ENCODE measurements at places on chromosomes 11 and 22.

DNA sequence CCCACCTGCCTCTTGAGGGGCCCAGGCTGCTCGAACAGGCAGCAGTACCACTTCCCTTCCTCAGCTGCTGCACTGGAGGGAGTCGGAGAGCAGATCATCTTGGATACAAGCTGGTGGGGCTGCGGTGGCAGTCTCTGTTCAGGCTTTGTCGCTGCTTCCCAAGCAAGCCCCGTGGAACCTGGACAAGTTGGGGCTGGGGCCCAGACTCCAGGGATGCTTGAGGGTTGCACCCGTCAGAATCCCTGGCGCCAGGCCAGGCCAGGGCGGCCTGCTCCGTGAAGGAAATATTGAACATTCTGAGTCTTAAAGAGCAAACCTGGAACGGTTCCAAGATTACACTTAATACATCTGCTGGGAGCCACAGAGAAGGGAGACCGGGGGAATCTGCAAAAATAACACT is 310.1 kb upstream of the SORL1-AS1 start:
- DNase-seq: no peak

GRCh38 chr11:28346721-28347120 is 238.5 kb downstream of the METTL15 start:
- DNase-seq: no peak

GRCh38 chr11:69138265-69138664 is 17.5 kb upstream of the SMIM38 start:
- DNase-seq: no peak

- no peak for DNase-seq
These were observed 873.2 kb downstream of the METTL15 start for GRCh38 chr11:28981381-28981780.

GRCh38 chr22:24005201-24005600 is at the start of gene GSTT4:
Gene GSTT4 (minus strand): TSS chr22:24005453. CDS start chr22:24005356, 97 bp downstream.
- DNase-seq: no peak

- DNase-seq: no peak
These were observed 12.6 kb upstream of the COX8A start for GRCh38 chr11:63961608-63962412.

DNA sequence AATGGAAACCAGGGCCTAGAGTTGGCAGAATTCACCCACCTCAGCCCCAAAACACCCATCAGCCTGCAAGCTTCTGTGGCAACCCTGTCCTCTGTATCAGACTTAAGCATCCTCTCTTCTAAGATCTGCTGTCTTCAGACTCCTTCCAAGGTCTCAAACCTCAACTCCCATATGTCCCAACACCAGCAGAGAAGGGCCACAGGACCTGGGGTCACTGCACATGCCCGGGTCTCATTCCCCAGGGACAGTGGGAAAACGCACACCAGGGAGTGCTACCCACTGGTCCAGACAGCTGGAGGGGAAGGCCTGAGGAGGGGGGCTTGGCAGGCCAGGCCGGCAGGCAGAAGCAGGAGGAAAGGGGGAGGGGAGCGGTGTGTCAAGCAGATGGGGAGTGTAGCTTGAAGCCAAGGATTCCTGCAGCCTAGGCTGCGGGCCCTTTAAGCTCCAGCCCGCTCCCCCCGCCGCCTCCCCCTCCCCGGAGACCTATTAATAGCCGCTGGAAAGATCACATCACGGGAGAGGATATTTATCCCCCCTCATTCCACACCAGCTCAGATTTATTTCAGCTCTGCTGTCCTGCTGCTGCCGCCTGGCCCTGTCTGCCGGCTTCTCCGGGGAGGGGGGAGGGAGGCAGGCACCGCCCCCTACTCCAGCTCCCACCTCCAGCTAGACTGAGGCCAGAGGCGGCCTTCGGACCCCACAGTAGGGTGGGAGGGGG is 16.7 kb downstream of the BCL9L start:
- DNase-seq: no peak

DNA sequence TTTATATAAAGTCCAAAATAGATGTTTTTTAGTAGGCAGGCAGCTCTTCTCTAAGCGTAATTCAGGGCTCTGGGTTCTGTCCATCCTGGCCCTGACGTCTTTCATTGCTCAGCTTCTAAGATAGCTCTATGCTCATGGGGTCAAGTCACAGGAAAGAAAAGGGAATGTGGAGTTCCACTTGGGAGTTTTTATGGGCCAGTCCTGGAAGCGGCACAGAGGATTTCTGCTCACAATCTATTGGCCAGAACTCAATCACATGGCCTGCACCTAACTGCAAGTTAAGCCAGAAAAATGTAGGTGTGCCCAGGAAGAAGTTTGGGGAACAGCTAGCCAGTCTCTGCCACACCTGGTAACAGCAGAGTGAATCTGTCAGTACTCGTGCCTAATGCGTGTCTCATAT is 7.4 kb upstream of the ZBTB16 start:
- DNase-seq: no peak

GRCh38 chr11:64918017-64918416 is 1.0 kb upstream of the ATG2A start:
- no peak for DNase-seq

GRCh38 chr22:30277547-30278344 is 11.1 kb upstream of the OSM start:
- DNase-seq: no peak

- DNase-seq: no peak
These were observed 9.4 kb upstream of the FANCF start for GRCh38 chr11:22634897-22635629.

DNA sequence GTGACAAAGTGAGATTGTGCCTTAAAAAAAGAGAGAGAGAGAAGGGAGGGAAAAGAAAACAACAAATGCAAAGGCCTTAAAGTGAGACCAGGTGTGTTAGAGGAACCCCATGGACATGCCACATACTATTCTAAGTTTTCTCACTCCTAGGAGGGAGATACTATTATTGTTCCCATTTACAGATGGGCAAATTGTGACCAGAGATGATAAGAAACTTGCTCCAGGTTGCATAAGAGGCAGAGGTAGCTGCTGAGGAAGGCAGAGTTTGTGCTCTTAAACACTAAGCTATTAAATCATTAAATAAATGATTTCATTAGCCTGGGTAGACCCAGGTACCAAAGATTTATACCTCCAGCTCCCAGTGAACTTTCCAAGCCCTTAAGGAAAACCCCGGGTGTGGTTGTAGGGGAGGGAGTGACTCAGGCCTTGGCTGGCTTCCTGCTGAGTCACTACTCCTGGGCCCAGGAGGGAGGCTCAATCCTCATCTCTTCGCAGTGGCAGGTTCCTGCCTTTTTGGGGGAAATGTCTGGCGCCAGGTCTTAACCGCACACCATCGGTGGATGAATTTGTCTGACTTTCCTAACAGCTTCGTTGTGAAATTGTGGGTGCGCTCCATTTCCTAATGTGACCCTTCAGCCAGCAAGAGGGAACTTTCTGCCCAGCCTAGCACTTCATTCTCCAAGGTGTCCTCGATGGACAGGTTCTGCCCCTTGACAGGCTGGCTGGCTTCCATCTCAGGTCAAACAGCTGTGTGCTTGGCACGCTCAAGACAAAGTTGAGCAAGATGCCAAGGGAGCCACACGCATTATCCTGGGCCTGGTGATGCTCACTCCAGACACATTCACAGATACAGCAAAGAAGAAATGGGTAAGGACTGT is 33.4 kb upstream of the PTPRJ start:
- DNase-seq: peak; percentile 37

GRCh38 chr11:34344768-34345539 is 12.9 kb downstream of the ABTB2 start:
- no peak for DNase-seq

- DNase-seq: no peak
These were observed 74.5 kb downstream of the MICAL3 start for GRCh38 chr22:17949642-17950473.

GRCh38 chr11:10456519-10456918 is 1.5 kb downstream of the AMPD3 start:
- no peak for DNase-seq

DNA sequence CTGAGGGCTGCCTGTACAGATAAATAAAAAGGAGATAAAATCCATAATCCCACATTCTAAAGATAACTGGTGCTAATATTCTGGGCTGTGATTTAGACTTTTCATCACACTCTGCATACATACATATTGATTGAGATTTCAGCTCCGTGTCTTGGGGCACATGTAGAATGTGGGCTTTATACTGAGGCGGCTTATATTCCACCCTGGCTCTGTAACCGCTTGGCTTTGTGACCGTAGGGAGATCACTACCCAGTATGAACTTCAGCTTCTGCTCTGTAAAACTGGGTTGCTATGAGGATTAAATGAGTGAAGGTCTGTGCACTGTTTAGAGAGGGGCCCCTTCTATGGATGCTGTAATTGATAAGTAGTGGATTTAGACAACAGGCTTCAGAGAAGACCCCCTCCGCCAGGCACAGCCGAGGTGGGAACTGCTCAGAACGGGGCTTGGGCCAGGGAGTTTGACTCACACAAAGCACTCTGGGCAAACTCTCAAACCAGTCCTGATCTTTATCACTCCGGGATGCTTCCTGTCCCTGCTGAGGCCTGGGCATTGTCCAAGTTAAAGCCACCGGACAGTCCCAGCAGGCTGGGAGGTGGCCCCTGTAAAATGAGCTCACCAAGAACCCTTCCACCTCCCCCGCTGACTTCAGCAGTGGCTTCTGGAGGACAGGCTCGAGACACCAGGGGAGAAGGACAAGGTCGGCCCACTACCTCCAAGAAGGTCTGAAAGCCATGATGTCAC is 17.2 kb downstream of the KIAA1671 start:
- no peak for DNase-seq

- DNase-seq: no peak
These were observed 11.1 kb upstream of the VPS37C start for GRCh38 chr11:61172356-61172755.

DNA sequence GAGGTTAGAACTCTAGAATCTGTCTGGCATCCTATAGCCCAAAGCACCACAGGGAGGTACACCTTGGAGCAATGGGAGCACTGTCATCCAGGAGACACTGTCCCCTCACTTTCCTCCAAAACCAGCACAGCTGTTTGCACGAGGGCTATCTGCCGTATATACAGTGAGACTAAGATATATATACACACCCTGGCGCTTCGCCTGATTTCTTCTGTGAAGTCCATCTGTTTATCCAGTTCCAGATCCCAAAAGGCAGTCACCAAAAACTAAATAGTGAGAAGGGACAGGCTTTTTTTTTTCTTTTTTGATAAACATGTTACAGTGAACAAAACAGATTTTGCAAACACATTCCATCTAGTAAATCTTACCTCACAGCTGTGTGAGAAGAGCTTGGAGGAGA is 68.5 kb downstream of the ARFGAP2 start:
- DNase-seq: no peak

DNA sequence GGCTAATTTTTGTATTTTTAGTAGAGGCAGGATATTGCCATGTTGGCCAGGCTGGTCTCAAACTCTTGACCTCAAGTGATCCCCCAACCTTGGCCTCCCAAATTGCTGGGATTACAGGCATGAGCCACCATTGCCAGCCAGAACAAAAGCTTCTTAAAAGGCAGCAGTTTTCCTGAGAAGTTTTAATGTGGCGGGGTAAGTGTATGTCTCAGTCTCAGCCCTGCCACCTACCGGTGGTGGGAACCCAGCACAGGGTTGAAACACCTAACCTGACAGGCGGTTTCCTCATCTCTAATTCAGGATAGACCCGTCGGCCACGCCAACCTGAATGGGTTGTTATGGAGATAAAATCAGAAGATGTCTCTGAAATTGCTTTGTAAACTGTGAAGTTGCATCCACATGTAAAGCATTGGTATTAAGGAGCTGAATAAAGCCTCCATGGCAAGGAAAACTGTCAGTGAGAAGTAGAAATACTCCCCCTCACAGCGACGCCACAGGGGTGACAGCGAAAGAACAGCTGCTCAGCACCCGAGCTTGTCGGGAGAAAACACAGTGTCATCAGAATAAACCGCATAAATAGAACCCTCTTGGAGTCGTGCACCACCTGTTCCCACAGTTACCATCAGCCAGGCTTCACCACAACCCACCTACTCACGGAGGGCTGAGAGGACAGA is 165.9 kb upstream of the NCAM1 start:
- DNase-seq: no peak

- DNase-seq: no peak
These were observed 343.0 kb downstream of the RAB38 start for GRCh38 chr11:87832211-87832610.

GRCh38 chr11:32527261-32528175 is 56.1 kb upstream of the EIF3M start:
- DNase-seq: no peak

GRCh38 chr11:34223021-34223813 is 117.8 kb downstream of the NAT10 start:
- DNase-seq: no peak
